ENCODE measurements at places on chromosomes 3 and 15.

DNA sequence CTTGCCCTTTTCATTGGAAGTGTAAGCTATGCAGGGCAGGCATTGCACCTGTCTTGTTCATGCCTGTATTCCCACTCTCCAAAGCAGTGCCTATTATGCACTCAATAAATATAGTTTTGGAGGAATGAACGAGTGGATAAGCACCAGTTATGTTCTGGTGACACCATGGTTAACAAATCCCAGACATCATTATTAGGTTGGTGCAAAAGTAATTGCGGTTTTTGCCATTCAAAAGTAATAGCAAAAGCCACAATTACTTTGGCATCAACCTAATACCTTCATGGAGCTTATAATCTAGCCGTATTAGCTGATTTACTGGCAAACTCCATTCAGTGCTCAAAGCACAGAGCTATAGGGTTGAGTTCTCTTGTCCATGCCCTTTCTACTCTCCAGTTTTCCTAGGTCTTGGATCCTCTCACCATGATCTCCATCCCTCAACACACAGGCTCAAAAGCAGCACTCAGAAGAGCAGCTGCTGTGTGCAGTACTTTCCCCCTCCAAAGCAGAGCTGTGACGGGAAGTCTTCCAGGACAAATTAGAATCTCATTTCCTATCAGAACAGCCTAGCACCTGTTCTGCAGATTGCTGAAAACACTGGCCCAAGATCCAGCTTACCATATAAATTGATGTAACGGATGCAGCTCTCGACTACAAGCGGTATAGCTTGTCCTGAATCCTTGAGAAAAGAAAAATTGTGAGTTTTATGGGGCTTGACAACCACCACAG lies 63.2 kb upstream of the RAD18 start:
- DNase-seq: no peak

GRCh38 chr3:108552267-108553159 lies 36.7 kb downstream of the CIP2A start:
- DNase-seq: peak; percentile 27

DNA sequence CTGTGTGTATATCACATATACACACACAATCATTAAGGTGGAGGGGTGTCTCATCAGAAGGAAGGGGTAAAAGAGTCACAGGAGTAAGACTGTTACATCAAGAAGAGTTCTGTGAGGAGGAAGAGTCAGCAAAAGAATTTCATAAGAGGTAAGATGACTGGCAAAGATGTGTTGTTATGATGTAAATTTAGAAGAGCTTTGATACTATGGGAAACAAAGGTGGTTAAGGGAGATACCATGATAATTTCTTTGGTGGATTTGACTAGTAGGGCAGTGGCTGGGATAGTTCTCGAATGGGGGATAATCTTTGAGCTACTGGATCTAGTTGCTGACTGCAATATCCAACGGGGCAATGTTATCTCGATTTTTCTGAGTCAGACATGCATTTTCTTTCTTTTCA lies 61.6 kb downstream of the STAG1 start:
- DNase-seq: no peak

GRCh38 chr3:122097141-122097540 lies 42.0 kb downstream of the CD86 start:
- DNase-seq: no peak

DNA sequence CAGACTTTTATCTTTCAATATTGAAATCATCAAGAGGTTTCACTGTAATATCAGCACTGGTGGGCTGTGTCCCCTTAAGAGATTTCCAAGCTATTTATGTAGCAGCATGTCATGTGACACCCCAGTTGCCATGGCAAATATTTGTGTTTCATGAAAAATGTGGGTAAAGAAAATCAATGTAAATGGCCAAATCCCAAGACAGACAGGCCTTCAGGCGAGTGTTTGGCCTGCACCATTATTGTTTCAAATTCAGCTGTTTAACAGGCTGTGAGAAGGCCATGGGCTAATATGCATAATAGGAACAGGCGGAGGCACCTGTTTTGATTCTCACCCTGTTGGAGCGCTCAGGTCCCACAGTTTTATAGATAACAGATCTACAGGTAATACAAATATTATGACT lies 104.2 kb downstream of the IQCH start:
- DNase-seq: no peak

DNA sequence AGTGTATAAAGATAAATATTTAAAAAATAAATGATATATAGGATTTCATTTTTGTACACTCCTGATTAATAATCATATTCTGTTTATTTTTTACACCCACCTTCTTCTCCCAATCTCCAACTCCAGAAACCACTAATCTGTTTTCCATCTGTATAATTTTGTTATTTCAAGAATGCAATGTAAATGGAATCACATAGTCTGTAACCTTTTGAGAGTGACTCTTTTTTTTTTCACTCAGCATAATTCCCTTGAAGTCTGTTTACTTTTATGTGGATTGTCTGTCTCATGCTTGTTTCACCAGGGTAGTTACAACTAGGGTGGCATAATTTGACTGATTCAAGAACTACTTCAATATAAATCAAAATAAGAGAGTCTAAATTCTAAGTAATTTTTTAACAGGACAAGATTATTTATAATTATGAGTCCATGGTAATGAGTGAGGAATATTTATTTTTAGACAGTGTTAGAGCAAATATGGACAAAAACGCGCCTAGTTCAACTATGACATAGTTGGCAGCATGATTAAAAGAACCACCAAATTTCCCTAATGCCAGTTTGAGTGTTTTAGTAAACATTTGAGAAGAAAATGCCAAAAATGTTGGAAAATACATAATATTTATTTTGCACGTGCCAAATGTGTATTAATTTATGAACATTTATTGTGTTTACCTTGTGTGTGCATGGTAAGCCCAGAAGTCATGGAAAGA lies 19.4 kb upstream of the MFSD1 start:
- DNase-seq: no peak

DNA sequence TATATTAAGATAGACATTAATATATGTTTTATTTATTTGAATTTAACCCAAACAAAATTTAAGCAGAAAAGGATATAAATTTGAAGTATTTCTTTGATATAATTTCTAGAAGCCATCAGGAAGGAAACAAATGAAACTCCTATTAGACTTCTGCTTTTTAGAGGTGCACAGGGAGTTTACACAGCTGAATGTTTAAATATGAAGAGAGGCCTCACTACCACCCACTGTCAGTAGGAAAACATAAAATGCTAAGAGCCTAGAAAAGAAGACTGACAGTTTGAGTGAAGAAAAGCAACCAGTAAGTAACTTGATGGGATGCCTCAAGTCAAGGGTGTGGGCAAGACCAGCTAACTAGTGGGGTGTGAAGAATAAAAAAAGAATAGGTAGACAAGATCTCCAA lies 19.7 kb downstream of the PLSCR2 start:
- no peak for DNase-seq

DNA sequence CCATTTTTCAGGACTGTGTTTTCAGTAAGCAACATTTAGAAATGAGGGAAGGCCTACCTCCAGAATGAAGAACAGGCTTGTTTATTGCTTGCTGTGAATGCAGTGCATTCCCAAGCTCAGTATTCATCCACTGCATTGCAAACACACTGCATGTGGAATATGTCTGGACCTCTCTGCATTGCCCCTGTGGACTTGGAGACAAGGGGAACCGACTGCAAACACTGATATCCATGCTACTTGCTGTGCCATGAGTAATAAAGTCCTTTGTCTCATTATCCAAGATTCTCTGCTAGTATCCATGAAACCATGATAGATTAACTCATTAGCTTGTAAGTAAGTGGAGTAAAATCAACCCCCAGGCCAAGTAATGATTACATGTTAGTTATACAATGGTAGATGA lies 301.2 kb upstream of the NR2E3 start:
- DNase-seq: no peak

DNA sequence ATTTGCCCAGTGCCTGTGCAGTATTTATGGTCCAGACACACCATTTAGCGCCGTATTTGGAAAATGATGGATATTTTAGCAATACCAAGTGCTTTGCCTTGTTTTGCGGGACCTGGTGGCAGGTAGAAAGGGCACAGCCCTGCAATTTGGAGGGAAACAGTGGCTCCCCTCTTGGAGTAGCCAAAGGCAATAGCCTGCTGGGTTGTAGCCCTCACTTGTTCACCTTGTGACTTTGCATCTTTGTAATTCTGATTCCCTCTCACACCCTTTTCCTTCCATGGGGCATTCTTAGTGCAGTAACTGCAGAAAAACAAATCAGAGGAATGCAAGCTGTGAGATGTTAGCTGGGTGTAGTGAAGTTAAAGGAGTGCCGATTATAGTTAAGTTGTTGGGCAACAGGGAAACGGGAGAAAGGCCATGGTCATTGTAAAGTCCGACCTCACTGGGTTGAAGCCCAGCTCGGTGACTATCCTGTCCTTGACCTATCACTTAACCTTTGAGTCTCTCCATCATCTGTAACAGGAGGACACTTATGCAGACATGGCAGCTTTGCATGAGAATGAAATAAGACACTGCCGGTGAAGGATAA lies 131.0 kb upstream of the KLHL25 start:
- DNase-seq: no peak

DNA sequence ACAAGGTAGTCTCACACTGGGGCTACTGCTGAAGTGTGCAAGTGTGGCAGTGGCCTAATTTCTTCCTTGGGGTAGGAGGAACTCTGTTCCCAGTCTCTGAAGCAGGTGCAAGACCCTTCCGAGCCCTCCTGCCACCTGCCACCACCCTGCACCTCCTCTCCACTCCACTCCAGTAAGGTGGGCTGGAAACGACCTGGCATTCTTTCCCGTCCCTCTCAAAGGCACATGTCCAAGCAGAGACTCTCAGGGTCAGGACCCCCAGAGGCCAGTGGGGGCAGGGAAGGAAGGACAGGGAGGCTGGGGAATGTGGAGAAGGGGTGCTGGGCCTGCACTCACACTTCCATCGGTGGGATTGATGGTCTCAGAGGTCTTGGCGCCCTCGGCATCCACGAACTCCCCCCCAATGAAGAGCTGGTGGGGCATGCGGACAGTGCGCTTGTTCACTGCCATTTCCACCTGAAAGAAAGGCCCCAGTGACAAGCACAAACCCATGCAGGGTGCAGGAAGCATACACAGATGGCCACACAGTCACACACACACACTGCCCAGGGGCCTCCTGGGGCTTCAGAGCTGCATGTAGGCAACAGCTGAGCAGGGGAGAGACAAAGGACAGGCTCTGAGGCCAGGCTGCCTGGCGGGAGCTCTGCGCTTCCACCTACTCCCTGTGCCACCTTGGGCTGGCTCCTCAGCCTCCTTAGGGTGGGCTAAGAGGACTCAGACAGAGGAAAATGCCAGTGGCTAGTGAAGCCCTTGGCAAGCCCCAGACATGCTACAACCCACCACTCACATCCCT lies 43.8 kb downstream of the ALDH1L1 start:
- DNase-seq: no peak

DNA sequence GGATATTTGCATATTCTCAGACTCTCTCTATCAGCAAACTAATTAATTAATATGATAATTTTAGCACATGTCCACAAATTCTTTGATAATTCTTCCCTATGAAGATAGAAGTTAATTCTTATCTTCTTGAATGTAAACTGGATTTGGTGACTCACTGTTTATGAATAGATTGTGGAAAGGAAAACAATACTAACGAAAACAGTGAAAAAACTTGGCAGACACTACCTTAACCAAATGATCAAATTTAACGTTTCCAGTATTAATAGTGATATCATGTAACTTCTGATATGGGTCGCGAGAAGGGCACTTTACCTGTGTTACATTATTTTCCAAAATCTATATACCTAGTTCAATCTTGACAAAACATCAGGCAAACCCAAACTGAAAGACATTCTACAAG lies 401.0 kb downstream of the SI start:
- no peak for DNase-seq

GRCh38 chr15:73844356-73844755 lies 29.0 kb upstream of the TBC1D21 start:
- DNase-seq: no peak

GRCh38 chr15:51193526-51193925 lies 98.8 kb upstream of the TNFAIP8L3 start:
- DNase-seq: no peak

- DNase-seq: no peak
Observed at GRCh38 chr3:104178680-104179079, 1188.0 kb upstream of the ALCAM start.

DNA sequence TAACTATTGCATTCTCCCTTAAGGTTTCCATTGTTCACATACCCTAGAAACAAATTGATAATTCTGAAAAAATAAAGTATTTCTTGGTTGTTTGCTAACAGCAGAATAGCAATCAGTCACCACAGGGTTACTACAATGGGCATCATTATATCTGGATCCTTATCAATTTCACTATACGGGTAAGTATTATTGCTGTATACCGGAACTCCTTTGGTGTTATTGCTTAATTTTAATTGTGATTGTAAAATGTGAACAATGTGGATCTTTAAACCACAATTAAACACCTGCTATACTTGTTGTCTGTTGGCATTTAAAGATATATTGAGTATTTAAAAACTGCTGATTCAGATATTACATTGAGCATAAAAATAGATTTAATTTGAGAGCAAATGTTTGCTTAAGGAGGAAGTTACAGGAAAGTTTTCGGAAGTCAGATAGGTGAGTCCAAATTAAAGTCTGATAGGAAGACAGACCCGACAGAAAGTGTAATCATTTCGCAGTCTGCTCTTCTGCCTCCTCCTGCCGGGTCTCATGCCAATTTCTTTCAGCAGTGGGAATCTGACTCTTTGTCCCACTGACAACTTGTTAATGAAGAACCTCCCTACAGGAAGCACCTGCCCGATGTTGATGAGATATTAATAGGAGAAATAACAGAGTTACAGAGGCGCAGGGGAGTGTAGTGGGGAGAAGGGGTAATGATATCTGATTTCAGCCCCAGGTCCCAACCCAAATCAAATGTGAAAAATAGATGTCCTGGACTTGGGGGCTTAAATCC lies 169.7 kb upstream of the TBC1D5 start:
- no peak for DNase-seq

DNA sequence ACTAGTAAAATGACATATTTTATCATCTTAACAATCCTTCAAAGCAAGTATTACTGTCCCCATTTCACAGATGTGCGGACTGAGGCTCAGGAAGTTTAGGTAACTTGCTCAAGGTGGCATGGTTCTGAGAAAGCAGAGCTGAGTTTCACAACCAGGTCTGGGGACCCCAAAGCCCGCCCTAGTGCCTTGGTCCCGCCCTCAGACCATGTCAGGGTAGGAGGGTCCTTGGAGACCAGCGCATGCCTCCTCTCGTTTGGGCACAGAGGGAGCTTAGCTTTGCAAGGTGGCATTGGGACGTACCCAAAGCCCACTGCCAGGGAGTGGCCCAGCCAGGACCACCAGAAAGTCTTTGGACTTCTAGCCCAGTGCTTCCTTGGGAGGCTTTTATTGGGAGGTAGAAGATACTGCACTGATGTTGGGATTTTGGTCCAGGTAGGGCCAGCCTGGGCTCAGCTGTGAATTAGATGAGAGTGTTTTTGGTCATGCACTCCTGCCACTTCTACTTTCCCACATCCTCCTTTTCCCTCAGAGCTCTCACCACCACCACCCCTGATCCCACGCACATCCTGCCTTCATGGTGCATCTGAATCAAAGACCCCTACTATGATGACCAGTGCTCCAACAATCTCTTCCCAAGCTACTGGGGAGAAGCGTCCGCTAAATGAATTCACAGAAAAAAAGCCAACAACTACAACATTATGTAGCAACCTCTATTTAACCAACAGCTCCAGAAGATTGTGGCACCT lies 307.9 kb downstream of the TLE3 start:
- no peak for DNase-seq
